ENCODE measurements at places on chromosomes 12 and 14. TPM values are rescaled to one million over a fixed set of nuclear protein-coding genes. Genes with fewer than 3 reads are reported as not detected.

The TBX5 gene
- not detected for total RNA-seq

The AMN gene
- total RNA-seq: 2.0 TPM

The DAO gene
- not detected for total RNA-seq

The FGF6 gene
- total RNA-seq: not detected

The METTL3 gene
- total RNA-seq: 44.0 TPM
